ENCODE measurements at places on chromosomes 2 and 18.
A peak's percentile ranks its signal among the peaks of the same experiment; 100 is the strongest.

DNA sequence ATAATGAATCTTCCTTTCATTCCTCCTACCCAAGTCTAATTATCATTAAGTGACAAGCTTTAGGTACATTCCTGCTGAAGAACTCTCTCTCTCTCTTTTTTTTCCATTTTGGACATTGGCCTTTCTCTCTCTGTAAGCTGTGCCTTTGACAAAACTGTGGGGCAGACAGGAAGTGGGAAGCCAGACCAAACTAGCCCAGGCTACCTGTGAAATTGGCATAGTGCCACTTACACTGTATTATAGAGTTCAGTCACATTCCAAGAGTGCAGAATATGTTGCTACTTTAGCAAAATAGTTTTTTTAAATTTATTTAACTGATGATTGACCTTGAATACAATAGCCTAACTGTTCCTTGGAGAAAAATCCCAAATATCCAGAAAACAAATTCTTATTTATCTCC is 381.5 kb upstream of the ETAA1 start:
- no peak for DNase-seq

- DNase-seq: no peak
These were observed 16.4 kb downstream of the DYNAP start for GRCh38 chr18:54607213-54608027.

- DNase-seq: no peak
These were observed 113.0 kb downstream of the RND3 start for GRCh38 chr2:150374492-150374891.

DNA sequence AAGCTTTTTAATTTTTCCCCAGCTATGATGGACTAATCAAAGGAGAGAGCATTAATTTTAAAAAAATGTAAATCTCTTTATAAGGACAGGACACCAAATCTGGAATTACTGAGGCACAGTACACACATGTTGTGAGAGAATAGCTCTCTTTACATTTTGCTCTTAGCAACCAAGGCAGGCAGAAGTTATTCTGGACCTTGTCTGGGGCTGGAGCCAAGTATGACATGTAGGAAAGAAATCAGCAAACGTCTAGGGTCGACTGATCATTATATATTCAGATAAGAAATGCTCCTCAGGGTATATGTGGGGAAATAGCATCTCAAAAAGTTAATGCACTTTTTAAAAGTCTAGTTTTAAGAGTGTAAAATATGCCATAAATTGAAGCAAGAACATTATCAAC is 1330.0 kb upstream of the CELF4 start:
- DNase-seq: no peak

GRCh38 chr2:224948005-224948404 is 94.3 kb downstream of the DOCK10 start:
- no peak for DNase-seq

DNA sequence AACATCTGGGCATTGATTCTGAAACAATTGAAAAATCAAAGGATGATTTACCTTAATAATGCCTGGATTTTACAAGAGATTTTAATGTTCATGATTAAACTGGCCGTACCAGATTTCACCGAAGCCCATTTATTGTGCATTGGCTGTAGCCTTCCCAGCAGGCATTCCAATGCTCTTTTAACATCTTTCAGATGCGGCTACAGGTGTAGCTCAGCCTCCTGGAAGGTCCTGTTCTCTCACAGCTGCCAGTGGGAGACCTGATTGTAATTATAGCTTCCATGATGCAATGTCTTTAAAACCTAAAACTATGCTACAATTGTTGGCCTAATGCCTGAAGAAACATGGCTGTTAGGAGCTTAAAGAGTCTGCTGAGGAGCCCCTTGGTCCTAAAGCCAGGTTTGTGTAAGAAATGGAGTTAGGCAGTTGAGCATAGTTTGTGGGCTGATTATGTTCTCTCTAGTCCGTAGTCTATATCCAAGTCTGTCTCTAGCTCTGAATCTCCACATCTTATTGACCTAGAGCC is 147.4 kb downstream of the CERS6 start:
- DNase-seq: no peak

DNA sequence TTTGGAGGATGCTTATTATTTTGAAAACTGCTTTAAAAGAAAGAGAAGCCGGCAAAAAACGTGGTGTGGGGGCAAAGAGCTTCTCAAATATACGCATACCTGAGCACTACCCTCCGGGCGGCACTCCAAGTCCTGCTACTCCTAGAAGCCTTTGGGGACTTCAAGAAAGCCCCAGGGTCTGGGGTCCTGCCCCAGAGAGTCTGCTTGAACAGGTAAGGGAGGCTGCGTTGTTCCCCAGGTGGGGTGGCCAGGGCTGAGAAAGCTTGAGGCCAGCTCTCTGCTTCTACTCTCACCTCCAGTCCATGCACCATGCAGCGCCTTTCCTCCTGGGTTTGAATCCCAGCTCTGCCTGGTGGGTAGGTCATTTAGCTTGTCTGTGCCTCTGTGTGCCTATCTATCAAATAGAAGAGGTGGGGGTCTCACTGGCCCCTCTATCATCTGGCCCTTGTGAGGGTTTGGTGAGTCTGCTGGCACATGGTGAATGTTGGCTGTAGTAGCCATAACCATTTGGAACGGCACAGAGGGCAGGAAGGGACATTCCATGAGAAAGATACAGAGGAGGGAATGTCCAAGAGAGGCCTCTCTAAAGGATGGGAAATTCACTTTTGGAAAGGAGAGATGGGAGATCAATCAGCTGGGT is 19.5 kb downstream of the MALL start:
- DNase-seq: no peak

DNA sequence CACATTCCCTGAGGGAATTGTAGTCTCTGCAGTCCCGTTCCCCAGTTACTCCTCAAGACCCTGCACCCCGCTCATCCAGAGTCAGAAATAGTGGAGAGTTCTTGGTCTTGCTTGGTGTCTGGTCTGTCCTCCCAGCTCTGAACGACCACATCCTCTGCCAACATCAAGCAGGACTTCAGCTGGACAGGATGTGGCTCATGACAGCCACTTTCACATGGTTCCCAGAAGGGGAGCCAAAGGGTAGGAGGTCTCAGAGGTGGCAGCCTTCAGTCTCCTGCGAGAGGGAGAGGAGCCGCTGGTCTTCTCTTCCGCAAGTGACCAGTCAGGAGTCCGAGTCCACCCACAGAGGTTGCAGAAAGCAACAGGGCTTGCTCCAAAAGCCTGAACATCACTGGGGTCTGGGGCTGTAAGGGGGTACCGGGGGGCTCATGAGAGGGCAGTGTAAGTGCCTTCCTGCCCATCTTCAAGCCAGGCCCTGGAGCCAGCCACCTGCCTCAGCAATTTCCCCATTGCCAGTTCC is 29.8 kb downstream of the B3GNT7 start:
- DNase-seq: no peak

- no peak for DNase-seq
These were observed 74.7 kb downstream of the NDUFA10 start for GRCh38 chr2:239950144-239951128.

DNA sequence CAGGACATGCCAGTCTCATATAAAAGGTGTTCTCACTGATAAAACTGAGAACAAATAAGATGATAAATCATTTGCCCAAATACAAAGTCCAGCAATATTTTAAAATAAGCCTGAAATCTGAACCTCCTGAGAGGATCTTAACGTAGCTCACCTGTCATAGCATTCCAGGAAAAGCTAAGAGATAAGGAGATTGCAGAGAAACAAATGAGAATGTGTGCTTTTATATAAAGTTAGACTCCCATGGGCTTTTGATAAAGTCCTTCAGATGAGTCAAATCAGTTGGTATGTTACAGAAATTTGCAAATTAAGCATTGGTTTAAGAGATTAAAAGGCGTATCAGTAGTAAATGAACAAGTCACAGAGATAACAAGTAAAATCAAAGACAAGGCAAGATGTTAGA is 452.9 kb upstream of the CHAC2 start:
- DNase-seq: no peak

DNA sequence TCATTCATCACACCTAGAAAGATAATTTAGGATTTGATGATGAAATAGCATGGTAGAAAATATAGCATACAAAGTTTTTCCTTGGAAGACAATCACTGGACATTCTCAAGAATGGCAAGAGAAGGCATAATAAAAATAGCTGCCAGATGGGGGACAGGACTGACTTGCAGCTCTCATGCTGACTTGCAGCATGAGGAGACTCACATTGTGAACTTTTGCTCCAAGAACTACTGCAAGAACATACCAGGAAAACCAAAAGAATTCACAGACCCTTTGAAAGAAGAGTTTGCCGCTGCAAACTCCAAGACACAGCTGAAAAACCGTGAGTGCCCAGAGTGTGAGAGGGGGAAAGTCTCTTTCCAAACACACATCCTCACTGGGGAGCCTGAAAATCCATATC is 47.0 kb downstream of the CRYGD start:
- DNase-seq: no peak

DNA sequence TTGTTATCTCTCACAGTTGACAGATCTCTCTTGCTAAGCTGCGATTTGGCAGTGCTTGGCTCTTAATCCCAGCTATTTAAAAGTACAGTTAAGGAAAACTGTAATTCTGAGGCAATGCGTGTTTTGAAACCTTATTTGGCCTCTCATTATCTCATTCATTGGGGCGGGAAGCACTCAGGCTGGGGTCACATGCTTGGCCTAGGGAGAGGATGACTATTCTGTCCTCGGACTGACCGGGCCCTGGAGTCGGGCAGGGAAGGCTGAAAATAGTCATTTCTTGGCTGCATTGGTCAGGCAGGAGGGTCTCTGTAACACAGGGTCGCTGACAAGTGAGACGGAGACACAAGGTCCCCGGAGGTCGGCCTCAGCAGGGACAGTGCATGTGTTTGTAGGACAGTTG is 20.2 kb upstream of the EMILIN2 start:
- no peak for DNase-seq

DNA sequence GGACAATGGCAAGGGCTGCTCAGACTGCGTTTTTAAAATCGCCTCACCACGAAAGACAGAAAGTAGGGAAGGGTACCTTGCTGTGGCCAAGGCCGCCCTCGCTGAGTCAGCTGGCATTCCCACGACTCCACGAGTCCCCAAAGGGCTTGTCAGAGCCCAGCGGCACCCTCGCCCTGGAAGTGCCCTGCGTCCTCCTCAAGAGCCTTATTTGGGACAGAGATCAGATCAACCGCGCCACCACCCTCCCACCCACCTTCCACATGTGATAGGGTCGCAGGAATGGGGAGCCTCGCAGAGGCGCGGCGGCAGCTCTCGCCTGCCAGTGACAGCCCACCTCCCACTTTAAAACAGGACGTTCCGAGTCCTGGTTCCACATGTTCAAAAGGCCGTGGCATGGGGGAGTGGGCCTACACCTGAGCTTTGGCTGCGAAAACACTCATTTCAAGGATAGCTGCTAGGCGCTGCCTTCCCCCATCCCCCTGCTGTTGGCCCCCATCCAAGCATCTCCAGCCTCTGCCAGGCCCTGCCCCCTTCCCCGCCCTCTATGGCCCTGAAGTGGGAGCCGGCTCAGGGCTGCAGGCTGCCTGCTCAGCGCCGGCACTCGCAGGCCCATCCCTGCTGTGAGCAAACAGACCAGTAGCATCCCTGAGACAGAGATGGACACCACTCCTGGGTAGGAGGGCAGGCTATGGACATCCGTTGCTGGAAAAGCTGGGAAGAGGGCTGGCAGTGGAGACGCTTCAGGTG is 38.1 kb upstream of the ARHGEF4 start:
- no peak for DNase-seq

GRCh38 chr2:125274718-125275117 is 1249.6 kb downstream of the CNTNAP5 start:
- no peak for DNase-seq

GRCh38 chr2:145070703-145071102 is 550.8 kb upstream of the ZEB2 start:
- no peak for DNase-seq

GRCh38 chr2:8684878-8685696 is 3.2 kb downstream of the ID2 start:
- peak; percentile 58 for DNase-seq

DNA sequence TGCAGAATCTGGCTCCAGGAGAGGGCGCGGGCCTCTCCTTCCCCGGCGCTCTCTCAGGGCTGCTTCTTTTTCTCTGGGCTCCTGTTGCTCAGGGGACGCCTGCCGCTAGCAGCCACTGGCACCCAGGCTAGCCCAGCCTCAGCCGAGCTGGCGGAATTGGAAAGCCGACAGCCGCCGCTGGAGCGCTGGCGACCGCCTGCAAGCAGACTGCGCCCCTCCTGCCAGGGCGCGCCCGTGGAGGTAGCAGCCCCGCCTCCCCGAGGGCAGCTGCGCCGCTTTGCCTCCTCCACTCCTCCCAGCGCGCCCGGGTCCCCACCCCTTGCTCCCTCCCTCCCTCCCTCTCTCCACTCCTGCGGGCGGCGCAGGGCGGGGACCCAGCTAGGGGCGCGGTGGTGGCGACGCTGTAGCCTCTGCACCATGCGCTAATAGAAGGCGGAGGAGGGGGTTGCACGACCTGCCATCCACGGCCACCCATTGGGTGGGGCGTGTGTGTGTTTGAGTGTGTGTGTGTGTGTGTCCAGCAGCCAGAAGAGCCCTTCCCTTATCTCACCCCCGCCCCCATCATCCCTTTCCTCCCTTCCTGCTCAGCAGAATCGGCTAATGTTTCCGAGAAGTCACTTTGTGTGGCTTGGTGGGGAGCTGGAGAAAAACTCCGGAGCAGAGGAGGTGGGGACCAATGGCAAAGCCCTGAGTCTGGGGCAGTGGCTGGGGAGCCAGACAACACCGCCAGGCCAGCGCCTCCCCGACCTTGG is at the start of gene SCN9A:
Gene SCN9A (minus strand): TSS at position 209 of the 752 bp plus-strand sequence. CDS start 64,188 bp downstream, outside the sequence.
- DNase-seq: no peak

DNA sequence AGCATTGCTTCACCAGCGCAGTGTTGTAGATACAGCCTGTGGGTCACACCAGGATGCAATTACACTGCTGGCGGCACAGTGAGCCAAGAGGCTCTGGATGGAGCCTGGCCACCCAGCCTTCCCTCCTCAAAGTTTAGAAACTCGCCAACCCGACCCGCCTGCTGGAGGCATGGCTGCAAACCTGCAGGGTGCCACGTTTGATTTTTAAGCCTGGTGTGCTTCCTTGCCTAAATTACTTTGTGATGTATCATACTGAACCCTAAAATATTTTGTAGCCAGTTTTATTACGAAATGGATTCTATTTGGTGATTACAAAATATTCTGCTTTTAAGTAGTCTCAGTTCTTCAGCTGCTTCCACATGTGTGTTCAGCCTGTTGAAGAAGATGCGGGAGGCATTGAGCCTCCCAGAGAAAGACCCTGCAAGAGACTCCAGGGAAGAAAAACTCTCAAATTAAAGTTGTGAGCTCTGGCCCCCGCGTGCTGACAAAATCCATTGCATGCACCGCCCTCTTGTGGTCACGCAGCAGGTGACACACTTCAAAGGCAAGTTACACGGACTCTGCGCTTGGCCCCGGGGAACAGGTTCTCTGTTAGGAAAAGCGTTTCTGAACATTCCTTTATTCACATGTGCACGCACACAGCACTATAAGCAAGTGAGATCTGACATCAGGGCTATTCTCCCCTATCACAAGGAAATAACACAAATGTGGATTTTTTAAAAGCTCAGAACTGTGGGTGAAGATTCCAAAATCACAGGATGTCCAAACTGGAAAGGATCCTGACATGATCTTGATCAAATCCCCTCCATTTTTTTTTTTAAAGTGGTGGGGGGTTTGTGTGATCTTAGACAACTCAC is 63.0 kb upstream of the TWIST2 start:
- DNase-seq: peak; percentile 58

DNA sequence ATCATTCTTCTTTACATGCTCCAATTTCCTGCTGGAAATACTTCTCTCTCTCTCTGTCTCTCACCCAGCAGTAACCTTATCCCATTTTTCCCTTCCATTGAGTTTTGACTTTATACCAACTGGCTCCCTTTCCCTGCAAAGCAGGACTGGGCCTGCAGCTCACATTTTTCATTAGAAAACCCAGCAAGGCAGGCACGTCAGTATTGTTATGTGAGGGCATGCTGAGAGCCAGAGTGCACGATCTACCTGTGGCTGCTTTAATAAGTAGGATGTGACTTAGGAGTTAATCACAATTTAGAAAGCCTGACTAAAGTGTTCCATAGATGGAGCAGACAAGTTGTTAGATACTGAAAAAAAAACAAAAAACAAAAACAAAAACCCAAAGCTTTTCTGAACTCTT is 5.2 kb upstream of the NDUFV2 start:
- DNase-seq: no peak
